Activated T-cell treated with anti-CD3 and anti-CD28 coated beads, Interleukin-2, amount 50 U/mL, for 48 hours (primary cell): ENCODE measurements at places on chromosomes 6 and 20.

DNA sequence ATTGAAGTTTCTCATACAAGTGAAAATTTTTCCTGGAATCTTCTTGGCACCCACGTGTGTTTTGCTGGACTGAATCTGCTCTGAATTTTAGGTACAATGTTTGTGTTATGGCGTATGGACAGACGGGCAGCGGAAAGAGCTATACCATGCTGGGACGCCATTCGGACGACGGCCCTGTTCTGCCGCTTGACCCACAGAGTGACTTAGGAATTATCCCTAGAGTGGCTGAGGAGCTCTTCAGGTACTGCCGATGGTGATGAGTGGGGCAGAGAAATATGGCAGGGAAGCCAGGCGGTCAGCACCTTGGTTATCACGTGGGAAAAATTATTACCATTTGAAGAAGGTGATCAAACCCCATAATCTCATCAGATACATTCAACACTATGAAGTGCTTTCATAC lies 36.3 kb downstream of the KIF25 start:
- no peak for DNase-seq

DNA sequence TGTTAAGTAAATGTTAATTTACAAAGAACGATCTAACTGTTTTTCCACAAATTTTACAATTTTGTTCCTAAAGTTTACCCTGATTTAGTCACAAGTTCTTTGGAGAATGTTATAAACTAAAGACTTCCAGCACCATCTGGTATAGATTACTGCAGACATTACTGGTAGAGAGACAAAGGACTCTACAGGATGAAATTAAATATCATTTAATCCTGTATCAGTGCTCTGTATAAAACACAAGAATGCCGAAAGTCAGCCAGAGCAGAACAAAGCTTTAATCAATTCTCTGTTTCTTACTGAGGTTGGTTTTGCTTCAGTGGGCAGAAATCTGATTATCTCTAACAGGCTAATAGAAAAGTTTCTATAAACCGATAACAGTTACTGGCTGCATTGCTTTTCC lies 763.6 kb downstream of the TENT5A start:
- DNase-seq, result no peak

- DNase-seq, result no peak
These were observed 57.1 kb downstream of the TCP11 start for GRCh38 chr6:35084041-35084491.

DNA sequence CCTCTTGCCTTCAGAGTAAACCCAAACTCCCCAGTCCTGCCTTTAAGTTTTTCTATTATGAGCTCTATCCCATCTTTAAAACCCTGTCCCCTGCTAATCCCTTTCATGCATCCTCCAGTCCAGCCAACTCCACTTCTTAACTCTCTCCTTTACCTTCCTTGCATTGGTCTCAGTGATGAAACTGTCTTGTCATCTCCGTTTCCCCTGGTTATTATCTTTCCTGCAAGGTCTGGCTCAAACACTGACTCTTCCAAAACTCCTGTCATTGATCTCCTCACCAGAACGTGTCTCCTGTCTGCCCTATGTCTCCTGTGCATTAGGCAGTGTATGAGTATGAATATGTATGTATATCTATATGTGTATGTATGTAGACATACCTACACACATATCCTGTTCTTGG lies 11.8 kb upstream of the FNDC1 start:
- DNase-seq, result no peak

- DNase-seq, result no peak
These were observed 78.0 kb upstream of the MAFB start for GRCh38 chr20:40766790-40767614.

DNA sequence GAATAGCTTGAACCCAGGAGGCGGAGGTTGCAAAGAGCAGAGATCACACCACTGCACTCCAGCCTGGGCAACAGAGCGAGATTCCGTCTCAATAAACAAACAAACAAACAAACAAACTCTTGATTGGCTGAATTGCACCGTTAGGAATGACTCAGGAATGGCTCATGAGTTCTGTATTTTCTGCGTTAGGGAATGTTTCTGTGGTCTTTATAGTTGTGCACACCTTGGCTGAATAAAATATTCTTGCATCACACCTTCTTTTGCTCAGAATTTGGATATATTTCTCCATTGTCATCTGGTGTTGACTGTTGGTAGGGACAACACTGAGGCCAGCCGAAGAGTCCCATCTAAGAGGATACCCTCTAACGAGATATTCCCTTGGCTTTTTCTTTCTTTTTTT lies 19.6 kb upstream of the PI16 start:
- DNase-seq, result no peak

DNA sequence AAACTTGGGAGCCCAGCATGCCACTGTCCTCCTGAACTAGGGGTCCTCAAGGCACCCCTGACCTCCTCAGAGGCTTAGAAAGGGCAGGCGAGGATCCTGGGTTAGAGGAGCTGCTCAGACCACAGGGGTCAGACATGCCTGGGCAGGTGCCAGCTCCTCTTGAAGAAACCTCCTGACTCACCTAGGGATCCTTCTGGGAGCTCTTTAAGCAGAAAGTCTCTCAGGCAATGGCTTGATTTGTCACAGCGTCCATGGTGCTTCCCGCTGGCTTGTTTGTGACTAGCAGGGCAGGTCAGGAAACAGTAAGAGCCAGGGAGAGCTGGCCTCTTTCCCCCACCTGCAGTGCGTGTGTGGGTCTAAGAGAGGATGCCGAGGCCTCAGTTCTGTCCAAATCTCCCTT lies 174.5 kb upstream of the SNX9 start:
- DNase-seq, result no peak
